ENCODE measurements at places on chromosomes 13 and 19.

DNA sequence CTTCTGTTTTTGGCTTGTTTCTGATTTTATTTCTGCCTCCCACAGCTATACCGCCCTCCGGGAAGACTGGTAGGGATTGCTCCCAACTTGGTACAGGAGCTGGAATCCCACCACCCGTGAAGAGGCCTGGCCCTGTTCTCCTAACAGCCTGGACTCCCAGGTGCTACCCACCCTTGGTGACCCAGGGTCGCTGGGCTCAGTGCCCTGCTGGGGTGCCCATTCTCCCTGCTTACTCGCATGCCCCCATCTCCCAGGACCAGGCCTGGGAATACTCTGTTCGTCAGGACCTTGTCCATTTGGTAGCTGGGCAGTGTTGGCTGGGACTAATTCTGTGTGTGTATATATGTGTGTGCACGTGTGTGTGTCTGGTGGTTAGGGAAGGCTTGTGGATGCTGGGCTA lies 41.0 kb upstream of the TMTC4 start:
- DNase-seq: no peak

GRCh38 chr19:38384209-38385027 lies 3.4 kb downstream of the GGN start:
- DNase-seq: no peak

DNA sequence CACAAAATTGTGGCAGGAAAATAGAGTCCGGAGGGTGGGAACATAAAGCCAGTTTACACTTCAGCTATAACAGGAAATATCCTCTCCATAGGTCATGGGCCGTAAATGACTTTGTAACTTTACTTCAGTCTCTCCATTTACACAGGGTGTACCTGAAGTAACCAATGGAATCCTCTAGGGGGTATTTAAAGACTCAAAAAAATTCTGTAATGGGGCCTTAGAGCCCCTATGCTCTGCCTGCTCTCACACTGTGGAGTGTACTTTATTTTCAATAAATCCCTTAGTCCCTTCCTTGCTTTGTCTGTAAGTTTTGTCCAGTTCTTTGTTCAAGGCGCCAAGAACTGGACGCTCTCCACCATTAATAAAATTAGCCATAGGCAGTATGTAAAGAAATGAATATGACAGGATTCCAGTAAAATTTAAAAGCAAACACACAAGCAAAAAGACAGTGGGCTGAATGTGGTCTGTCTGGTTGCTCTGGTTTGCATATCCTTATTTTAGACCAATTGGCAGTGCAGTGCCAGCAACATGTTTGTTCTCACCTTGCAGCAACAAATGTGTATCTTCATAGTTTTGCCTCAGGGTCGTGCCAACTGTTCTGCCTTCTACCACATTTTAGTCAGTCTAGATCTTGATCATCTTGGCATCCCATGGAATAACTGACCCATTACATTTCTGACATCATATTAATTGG lies 801.5 kb upstream of the SPRY2 start:
- no peak for DNase-seq

DNA sequence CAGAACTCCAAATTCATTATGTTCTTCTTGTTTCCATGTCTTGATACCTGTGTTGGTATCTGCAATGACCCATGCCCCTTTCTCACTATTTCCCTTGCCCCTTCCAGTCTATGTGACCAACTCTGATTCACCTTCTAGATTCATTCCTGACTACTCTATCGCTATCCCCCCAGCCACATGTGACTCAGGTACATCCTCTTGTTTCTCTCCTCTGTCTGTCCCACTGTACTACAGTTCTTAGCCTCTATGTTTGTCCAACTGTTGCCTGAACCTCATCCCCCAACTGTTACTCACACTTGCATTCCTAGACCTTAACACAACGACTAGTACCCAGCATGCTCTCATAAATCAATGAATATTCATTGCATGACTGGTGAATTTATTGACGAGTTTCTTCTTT lies 10.0 kb upstream of the FLT3 start:
- no peak for DNase-seq

DNA sequence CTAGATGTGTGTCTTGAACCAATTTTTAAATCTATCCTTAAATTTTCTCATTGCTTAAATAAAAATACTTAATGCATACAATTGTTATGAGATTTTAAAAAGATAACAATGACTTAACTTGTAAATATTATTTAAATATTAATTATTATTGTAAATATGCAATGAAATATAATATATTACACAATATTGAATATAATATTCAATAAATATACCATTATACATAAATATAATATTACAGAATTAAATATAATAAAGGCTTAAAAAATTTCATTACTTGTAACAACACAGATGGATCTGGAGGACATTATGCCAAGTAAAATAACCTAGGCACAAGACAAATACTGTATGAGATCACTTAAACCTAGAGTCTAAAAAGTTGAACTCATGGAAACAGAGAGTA lies 1532.3 kb downstream of the PCDH9 start:
- no peak for DNase-seq

DNA sequence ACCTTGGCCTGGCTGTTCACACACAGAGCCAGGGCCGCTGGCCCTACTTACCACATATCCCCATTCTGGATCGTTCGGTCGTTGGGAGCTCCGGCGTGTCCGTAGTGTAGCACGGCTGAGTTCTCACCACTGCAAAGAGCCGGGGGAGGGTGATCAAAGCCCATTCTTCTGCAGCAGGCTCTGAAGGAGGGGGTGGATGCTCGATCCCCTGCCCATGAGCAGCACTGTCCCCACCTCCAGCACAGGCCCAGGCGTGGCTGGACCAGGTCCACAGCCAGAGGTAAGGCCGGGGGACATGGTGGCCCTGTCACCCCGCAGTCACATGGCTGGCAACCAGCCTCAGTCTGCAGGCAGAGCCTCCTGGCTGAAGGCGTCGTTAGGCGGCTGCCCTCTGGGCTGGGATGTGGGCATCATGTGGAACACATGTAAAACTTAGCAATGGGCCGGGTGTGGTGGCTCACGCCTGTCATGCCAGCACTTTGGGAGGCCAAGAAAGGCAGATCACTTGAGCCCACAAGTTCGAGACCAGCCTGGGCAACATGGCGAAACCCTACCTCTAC lies 38.2 kb downstream of the CEBPG start:
- DNase-seq: no peak

DNA sequence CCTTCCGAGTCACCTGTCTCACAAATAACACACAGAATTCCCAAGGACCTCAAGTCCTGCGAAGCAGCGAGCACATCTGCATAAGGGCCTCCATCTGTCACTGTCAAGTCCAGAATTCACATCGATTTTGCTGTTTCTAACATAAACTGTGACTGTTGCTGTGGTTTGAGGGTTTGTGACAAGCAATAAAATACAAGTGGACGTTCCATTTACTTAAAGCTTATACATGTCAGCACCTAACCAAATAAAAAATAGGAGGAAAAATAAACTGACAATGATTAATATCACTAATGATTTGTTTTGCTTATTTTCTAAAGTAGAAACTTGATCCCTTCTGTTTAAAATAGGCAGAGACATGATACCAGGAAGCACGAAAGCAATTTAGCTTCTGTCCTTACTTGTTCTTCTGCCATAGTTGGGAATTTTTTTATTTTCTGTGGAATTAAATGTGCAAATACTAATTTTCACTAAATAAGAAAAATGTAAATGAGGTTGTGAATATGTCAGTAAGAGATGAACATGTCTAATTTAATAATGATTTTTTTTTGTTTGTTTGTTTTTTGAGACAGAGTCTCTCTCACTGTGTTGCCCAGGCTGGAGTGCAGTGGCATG lies 279.1 kb downstream of the FGF9 start:
- no peak for DNase-seq

GRCh38 chr13:73876323-73876722 lies 257.9 kb downstream of the KLF12 start:
- peak; percentile 30 for DNase-seq

DNA sequence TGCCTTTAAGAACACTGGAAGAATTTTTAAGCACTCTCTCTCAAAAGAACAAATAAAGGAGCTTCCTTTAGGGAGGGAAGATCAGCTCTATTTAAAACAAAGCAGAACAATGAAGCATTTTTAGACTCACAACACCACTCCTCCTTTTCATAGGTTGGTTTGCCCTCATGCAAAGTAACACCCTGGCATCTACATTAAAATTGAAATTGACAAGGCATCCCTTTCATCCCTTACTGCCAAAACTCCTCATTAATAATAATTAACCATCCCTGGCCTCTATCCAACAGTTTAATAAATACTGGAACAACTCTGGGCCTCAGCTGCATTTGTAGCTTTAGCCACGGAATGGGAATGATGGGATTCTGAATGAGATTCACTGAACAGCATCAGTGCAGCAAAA lies 929.1 kb downstream of the PCDH9 start:
- DNase-seq: no peak

GRCh38 chr13:55069746-55070145 lies 2041.1 kb downstream of the OLFM4 start:
- no peak for DNase-seq

DNA sequence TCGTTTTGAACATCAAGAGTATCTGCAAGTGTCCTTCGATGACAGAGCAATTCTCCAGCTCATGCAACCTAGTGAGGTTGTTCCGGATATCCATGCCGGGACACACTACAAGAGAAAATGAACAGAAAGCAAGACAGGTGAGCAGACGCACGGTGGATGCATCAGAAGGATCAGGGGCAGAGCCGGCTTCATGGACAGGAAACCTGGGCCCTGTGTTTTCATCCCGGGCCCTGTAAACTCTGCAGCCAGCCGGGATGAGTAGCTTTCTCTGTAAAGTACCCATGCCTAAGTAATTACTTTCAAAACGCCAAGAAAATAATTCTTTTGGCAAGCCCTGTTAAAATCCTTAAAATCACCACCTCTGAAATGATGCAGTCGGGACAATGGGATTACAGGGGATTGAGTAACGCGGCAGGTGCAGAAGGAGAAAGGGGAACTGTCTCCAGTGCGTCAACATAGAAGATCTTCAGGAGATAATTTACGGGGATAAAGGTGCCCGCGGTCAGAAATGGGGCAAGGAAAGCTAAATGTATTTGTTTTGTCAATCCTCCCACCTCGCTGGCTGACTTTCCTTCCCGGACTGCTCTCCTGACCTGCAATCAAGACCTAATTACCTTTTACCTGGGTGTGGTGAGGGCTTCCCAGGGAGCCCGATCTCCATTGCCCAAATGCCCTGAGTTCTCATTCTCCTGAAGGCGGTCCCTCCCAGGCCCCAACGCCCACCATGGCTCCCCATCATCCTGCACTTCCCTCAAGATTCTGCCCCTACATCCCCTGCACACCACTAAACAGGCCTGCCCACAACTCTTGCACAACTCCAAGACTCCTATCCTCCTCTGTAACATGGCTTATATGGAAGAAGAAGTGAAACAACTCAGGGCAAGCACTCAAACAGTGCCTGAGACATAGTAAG lies 26.2 kb downstream of the INSR start:
- DNase-seq: no peak

DNA sequence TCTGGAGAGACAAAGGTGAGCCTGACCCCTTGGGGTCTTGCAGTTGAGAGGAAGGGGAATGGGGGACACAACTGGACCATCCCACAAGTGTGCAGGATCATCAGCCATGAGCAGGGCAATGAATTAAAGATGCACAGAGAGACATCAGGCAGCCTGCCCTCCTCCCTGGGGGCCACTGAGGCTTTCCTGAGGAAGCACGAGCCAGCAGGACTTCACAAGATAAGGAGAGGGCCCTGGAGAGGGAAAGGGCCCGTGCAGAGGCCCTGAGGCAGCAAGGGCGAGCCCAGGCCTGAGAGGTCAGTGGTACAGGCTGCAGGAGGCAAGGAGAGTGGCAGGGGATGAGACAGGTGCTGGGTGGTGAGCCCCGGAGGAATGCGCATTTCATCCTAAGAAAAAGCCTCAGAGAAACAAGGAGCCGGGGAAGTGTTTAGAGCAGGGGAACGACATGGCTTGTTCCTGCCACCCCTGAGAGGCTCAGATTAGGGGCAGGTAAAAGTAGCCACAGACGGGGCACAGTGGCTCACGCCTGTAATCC lies 9.0 kb upstream of the PRKD2 start:
- DNase-seq: no peak

DNA sequence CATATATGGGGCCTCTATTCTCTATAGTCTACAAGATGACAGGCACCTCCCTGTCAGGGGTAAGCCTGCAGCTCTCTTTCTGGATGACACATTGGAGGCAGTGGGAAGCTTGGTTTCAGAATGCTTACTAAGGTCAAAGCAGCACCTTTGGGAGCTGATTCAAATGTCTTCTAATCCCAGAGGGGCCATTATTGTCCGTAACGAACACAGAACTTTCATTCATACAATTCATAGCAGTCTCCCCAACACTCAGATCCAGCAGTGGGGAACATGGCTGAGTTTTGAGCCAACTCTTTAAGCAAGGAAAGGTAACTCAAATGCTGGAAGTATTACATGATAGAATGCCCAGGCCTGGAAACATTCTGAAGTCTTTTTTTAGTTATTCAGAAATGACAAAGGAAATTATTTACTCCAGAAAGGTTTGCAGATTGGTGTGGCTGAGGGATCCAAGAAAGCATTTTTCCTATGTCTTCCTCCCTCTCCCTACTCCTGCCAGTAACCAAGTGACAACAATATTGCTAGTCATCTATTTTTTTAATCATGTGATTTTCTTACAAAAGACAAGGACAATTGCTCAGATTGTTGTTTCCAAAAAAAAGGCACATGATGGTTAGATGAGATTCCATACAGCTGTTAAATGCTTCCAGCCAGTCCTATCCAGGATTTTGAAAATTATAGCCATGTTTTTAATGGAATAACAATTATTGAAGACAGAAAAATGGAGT lies 118.7 kb downstream of the FOXO1 start:
- DNase-seq: no peak

- DNase-seq: no peak
Observed at GRCh38 chr19:22617614-22618320, 16.4 kb upstream of the ZNF492 start.

DNA sequence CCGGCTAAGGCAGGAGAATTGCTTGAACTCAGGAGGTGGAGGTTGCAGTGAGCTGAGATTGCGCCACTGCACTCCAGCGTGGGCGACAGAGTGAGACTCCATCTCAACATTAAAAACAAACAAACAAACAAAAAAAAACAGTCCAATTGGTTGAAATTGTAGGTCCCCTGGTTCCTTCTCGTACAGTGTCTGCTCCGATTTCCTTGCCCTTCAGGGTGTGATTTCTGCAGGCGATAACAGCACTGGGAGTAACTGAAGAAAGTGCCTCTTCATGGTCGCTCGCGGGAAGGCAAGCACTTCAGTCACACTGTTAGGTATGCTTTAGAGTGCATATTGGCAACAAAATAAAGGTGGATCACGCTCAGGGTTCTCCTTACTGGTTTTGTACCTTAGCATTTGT lies 39.7 kb downstream of the TPT1 start:
- DNase-seq: no peak

- peak; percentile 85 for DNase-seq
Observed at GRCh38 chr13:33348366-33348765, 62.8 kb upstream of the STARD13 start.

DNA sequence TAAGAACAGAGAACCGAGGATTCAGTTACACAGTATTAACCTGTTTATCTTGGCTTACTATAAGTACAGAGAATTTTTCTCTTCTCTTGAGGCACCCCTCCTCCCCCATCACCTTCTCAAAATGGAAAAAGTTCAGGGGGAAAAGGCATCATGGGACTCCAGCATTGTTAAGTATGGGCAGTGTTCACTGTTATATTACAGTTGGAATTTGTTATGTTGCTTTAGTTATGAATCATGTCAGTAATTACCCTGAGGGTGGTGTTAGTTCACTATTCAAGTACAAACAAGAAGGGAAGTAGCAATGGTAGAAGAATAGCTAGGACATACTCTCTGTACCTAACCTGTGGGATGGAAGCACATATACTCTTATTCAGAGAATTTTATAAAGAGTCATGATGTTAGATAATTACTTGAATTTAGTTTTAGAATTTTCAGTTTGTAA lies 12.0 kb downstream of the LPAR6 start:
- peak; percentile 79 for DNase-seq

Measured in AG10803 (cell line).